Kidney epithelial cell (primary cell): ENCODE measurements at places on chromosomes 16 and 17.
A peak's percentile ranks its signal among the peaks of the same experiment; 100 is the strongest.

- DNase-seq = no peak
Measured at GRCh38 chr17:40453881-40454612, 10.8 kb downstream of the IGFBP4 start.

DNA sequence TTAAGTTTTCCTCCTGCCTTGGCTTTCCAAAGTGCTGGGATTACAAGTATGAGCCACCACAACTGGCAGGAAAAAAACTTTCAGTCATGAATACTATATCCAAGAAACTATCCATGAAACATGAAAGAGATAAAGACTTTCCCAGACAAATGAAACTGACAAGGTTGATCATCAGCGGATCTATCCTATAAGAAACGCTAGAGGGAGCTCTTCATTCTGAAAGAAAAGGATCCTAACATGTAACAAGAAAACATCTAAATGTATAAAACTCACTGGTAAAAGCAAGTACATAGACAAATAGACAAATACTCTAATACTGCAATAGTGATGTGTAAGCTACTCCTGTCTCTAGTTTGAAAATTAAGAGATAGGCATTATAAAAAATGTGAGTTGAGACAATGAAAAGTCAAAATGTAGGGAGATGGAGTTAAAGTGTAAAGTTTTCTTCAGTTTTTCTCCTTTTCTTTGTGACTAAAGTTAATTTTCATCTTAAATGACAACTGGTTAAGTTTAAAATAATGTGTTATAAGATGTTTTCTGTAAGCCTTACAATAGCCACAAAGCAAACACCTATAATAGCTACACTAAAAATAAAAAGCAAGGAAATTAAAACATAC lies 79.6 kb upstream of the TEKT1 start:
- no peak for DNase-seq

GRCh38 chr17:81270279-81270678 lies 24.8 kb downstream of the SLC38A10 start:
- no peak for DNase-seq

DNA sequence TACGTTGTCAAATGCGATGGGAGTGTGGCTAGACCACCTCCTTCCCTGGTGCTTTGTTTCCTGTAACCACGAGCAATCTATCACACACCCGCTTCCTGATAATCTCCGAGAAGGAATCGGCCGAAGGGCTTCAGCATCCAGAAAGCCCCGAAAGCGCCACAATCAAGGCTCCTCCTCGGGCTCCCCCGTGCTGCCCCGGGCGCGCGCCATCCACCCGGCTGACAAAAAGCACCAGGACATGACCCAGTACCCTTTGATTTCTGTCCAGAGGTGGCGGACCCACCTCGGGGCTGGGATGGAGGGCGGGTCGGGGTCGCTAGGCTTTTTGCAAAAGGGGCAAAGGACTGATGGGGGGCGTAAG lies 743 bp upstream of the ARMC7 start:
- DNase-seq = no peak

DNA sequence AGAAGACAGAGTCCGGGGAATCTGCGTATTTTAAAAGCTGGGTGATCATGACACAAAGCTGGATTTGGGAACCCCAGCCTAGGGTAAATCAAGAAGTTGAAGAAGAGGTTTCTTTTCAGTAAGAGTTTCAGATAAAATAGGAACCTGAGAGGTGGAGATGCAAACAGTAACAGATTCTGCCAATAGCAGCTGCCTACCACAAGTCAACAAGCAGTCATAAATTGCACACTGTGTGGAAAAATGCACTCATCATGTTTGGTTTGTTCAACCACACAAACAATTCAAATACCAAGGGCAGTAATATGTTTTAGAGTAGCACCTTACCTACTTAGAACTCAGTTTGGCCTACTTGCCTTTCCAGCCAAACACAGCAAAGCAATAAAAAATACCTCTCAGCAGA lies 14.0 kb downstream of the MYO1D start:
- no peak for DNase-seq

GRCh38 chr16:75379339-75379738 lies 54.0 kb downstream of the CFDP1 start:
- DNase-seq = no peak

DNA sequence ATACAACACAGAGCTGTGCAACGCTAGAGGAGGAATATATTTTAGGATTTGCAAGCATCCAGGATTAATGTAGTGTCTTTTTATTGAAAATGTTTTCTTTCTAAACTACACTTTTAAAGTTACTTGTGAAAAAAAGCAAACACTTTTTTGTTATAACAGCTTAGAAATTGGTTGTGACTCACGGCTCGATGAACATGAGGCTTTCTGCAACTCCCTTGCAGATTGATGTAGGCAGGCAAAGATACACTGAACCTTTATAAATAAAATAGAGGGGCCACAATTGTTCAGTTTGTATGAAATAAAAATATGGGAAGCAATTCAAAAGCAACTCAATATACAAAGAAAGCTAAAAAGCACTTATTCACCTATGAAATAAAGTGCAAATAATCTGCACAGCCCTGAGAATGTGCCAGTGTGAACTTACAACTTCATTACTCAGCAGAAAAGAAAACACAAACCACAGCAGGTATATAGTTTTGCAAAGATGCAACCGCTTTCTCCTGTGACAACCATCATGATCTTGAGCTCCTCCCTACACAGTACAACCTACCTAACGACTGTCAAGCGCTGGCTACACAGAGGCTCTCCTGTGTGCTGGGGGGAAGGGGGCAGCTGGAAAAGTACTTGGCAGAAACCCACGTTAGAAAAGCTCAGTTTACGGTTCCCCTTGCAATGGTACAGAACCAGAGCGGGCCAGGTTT lies 948 bp downstream of the LUC7L start:
- DNase-seq = no peak

DNA sequence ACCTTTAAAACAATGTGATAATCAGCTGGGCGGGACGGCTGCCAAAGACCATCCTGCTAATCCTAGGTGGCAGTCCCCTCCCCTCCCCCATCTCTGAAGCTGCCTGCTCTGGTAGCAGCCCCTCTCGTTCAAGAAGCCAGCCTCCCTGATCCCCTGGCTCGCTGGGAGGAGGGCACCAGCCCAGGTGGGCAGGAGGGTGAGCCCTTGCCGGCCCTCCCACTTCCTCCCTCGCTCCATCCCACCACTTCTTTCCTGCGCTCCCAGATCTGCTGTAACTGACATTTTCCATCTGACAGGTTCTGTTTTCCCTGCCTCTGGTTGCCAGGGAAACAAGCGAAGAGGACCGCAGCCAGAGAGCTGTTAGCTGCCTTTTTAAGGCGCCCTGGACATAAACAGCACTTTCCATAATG lies 155.7 kb upstream of the TNRC6C start:
- peak; percentile 9 for DNase-seq

DNA sequence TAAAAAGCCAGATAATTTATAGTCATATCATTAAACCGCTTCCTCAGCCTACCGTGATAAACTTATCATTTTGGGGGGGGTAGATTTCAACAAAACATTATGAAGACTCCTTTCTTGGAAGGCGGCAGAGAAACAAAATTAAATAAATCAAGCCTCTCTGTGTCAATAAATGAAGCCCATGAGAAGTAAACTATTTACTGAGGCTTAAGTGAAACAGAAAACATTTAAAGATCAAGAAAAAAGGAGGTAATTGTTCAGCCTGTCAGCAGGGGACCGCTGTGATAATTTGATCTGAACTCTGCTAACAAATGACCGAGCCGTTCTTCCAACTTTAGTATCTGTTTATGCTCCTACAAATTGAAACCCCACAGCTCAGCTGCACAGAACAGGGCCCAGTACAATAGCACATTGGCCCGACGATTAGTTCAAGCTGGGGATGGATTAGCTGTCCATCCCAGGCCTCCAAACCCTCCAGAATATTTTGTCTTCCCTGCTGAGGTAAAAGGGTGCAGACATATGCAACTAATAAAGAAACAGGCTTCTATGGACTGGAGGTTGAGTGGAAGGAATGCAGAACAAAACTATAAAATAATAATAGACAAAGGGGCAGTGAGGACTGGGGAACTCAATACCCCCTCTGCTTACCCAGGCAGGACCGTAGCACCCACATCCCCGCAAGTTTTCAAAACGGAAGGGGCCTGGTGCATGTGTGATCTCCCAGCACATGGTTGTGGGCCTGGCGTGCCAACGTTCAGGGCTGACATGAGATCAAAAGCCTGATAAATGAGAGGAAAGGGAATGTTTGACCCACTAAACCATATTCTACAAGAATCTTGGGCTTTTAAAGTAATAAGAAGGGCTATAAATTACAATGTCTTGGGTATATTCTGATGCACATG lies 298.1 kb upstream of the IRX5 start:
- no peak for DNase-seq

DNA sequence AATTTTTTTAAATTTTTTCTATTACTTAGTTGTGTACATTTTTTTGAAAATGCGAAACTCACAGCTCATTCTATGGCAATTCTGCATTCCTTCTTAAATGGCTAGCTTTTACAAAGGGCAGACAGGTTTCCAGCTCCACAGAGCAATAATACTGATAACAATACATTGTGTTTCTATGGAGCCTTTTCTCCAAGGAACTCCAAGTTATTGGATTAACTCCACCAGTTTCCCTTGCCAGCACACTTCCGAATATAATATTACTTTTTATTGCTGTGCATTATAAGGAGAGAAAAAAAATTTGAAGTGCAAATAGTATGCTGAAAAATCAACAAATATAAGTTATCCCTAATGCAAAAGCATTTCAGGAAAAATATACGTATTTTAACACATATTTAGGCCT lies 127.5 kb upstream of the PSMD7 start:
- no peak for DNase-seq

GRCh38 chr17:8754890-8755289 lies 3.5 kb downstream of the SPDYE4 start:
- no peak for DNase-seq

DNA sequence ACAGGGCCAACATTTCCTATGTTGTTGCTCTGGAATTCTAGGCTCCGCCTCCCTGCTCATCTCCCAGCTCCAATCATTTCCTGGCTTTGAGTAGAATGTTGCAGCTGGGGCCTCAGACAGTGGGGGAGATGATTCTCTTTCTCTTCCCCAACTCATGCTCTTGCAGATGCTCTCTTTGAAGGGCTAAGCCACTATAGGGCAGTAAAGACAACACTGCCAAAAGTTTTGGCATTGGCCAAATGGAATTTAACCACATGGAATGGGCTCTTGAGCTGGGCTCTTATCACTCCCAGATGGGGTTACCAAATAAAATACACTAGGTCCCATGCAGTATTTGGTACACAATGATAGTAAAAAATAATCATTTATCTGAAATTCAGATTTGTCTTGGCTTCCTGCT lies 19.6 kb upstream of the EFCAB13 start:
- no peak for DNase-seq

GRCh38 chr17:17054636-17055035 lies 12.4 kb downstream of the MPRIP start:
- DNase-seq = no peak

GRCh38 chr16:57062329-57062728 lies 30.1 kb upstream of the CPNE2 start:
- no peak for DNase-seq

GRCh38 chr17:11238705-11239104 lies 2.3 kb upstream of the SHISA6 start:
- no peak for DNase-seq

- peak; percentile 76 for DNase-seq
Measured at GRCh38 chr17:13541032-13541480, 60.7 kb downstream of the HS3ST3A1 start.

GRCh38 chr16:88869673-88869980 lies 3.2 kb upstream of the PABPN1L start:
- DNase-seq = no peak

GRCh38 chr16:12602811-12603698 lies 200.6 kb downstream of the CPPED1 start:
- no peak for DNase-seq

GRCh38 chr16:31458073-31458843 lies 1.0 kb upstream of the ARMC5 start:
- DNase-seq = no peak

- no peak for DNase-seq
Measured at GRCh38 chr16:12543700-12544476, 259.8 kb downstream of the CPPED1 start.

DNA sequence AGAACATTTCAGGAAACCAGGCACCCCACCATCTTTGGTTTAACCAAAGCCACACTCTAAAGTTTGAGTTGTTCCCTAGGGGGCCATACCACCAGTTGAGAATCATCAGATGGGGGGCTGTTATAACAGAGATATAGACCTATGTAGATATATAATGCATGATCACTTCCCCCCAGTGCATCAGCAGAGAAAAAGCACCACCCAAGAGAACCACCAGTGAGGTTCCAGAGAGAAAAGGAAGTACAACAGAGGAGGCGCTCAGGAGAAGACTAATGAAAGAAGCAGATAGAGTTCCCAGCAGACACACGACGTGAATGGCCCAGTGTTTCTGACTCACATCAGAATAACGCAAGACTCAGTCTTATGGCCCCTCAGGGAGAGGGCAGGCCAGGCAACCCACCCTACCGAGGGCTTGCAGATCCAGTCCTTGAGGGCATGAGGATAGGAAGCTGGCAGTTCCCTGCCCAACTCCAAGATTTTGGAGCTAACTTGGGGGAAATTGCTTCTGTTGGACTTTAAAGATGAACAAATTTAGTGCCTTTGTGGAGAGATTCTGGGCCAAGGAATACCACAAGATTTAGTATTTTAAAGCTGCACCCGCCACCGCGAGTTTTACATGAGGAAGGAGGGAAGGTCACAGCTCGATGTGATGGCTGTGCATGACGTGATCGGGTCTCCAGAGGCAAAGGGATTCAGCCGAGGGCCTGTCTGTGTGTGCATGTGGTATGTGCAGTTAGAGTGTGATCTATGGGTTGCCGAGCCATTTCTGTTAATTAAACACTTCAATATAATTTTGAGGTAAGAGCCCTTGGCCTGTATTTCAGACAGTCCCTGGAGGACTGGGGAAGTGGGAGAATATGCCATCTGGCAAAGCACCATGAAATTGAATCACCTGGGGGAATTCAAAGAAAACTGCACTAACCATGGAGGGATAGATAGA lies 53.1 kb downstream of the AIPL1 start:
- no peak for DNase-seq

GRCh38 chr16:85593494-85594221 lies 19.5 kb upstream of the GSE1 start:
- no peak for DNase-seq

DNA sequence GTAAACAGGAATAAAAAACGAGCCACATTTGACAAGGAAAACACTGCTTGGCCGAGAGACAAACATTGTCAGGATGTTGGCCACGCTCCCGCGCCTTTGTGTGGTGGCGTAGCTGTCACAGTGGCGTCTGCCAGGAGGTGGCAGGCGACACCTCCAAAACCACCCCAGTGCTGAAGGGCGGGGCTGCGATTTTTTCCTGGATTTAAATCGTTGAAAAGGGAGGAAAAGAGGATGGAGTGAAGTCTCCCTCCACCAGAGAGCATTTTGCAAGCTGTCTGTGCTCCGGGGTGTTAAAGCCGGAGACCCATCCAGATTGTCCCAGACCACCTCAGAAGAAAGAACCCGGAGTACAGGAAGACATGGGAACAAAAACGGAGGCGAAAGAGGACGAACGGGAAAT lies 12.7 kb downstream of the MRM3 start:
- no peak for DNase-seq

- DNase-seq = no peak
Measured at GRCh38 chr17:31297090-31297489, at the start of gene OMG. Gene OMG, minus strand, starts transcription at chr17:31297239. Its CDS starts 908 bp downstream, at chr17:31296331.
